Activated CD4-positive, alpha-beta T cell treated with anti-CD3 and anti-CD28 coated beads, Interleukin-2, amount 50 U/mL, for 48 hours (primary cell): ENCODE measurements at places on chromosomes 2 and 18.

- DNase-seq = peak; percentile 21
These were observed 40.7 kb upstream of the GALR1 start for GRCh38 chr18:77208964-77209363.

GRCh38 chr2:226634943-226635604 lies 164.5 kb downstream of the IRS1 start:
- DNase-seq = no peak

DNA sequence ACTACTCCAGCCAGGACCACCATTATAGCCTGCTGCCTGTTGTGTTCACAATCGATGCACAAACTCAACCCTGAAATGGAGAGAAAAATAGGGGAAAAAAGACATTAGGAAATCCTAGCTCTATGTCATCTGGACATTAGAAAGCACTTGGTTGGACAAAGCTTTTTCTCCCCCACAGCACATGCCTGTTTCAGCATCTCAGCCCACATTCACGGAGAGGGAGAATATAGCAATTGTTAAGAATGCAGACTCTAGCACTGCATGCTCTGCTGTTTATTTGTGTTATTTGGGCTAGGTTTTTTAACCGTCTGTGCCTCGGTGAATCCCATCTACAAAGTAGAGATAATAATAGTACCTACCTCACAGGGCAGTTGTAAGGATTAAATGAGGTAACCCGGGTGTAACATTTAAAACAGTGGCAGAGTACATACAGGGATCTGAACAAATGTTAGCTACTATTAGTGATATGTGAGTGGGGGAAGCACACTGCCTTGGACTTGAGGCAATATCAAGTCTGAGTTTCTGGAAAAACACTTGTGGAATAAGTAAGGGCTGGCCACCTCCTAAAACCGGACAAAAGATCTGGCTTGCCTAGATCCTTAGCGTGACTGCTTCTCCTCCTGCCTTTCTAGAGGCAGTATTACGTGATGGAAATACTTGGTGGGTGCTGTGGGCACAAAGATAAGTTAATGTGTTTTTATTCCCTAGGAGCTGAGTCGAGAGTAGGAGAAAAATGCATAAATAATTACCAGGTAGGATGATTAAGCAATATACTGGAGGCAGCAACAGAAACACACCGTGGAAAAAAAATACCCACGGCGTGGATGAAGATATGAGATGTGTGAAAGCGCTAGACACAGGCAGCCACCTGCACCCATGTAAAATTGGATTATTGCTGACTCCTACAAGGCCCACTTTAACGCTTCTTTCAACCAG lies 1.0 kb upstream of the PPP1CB start:
- peak; percentile 39 for DNase-seq

GRCh38 chr2:216188559-216188850 lies 79.4 kb downstream of the XRCC5 start:
- no peak for DNase-seq

GRCh38 chr2:68238955-68239822 lies 13.1 kb downstream of the PPP3R1 start:
- no peak for DNase-seq

GRCh38 chr18:26549263-26550094 lies 1.1 kb upstream of the KCTD1 start:
- DNase-seq = peak; percentile 27
